ENCODE measurements at places on chromosomes 3 and 15.
A peak's percentile ranks its signal among the peaks of the same experiment; 100 is the strongest.

DNA sequence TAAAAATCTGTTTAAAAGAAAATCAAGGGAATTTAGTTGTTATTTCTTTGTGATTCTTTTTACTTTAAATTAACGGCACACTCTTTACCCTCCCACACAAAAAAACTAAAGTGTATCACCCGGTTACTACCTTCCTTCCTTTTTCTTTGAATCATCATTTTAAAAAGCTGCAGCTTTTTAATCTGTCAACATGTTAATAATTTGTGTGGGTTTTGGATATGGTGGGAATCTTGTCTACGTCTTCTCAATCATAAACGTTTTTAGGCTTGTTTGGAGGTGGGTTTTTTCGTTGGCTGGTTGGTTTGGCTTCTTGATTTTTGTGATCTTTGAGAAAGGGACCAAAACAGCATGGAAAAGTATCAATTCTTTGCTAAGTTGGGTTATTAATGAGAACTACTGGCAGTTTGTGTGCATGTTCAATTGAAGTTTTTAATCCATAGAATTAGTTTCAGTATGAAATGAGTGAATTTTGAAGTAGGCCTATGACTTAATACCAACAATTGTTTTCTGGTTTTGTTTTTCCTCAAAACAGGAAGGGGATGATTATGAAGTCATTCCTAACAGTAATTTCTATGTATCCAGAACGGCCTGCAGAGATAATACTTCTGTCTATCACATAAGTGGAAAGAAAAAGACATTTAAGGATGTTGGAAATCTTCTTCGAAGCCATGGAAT is 4.5 kb downstream of the SMC4 start:
- no peak for DNase-seq

GRCh38 chr15:63763476-63764123 is 70.1 kb downstream of the HERC1 start:
- DNase-seq: no peak

GRCh38 chr3:141105828-141106628 is 54.9 kb downstream of the SPSB4 start:
- no peak for DNase-seq

DNA sequence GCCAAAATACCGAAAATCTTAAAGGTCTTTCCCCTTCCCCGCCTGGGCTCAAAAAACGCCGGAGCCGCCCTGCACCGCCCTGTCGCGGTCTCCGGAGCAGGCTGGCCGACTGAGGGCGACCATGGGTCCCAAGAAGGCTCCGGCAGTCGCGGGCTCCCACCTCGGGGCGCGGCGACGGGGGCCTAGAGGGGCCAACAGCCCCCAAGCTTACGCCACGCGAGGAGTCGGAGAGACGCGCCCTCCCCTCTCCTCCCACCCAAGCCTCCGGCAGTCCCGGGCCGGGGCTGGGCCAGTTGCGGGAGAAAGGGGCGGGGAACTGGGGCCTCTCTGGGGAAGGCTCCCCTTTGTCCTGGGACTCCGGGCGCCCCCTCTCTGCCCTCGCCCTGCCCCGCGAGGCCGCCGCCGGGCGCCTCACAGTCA is 69.2 kb downstream of the GOLGA8B start:
- DNase-seq: peak; percentile 76

GRCh38 chr3:64291956-64292355 is 66.7 kb upstream of the PRICKLE2 start:
- DNase-seq: no peak

DNA sequence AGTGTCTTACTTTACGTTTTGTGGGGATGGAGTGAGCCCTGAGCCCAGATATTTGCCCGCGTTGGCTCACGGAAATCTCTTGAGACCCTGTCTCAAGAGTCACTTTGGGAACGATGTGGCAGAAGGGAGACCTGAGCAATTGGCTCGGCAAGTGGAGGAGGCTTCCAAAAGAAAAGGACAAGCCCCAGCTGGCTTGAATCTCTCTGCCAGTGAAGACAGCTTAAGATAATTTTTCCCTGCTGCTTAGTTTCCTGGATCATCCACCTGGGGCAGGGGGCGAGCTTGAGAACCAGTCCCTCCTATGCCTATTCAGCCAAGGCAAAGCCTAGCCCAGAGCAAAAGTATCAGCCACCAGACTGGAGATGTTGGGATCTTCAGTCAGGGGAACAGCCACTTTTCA is 708 bp downstream of the SEC22A start:
- DNase-seq: no peak

DNA sequence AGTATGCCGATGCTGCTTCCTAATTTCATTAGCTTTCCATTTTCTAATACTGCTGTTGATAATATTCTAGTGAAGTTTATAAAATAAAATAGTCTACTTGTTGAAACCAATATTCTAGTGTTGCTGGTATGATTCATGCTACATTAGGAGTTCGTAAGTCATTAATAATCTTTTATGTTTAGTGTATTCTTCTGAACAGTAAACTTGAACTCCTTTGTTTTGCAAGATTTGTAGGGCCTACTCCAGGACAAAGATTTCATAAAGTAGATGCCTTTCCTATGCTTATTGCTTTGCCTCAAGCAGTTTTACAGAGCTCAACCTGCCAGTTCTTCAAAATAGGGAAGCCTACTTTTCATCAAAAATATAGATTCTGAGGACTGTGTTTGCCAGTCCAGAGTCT is 111.5 kb downstream of the RSRC1 start:
- no peak for DNase-seq

GRCh38 chr3:139117883-139118760 is 73.4 kb upstream of the PRR23C start:
- DNase-seq: peak; percentile 34

- no peak for DNase-seq
Observed at GRCh38 chr3:107627962-107628542, 105.3 kb downstream of the BBX start.

DNA sequence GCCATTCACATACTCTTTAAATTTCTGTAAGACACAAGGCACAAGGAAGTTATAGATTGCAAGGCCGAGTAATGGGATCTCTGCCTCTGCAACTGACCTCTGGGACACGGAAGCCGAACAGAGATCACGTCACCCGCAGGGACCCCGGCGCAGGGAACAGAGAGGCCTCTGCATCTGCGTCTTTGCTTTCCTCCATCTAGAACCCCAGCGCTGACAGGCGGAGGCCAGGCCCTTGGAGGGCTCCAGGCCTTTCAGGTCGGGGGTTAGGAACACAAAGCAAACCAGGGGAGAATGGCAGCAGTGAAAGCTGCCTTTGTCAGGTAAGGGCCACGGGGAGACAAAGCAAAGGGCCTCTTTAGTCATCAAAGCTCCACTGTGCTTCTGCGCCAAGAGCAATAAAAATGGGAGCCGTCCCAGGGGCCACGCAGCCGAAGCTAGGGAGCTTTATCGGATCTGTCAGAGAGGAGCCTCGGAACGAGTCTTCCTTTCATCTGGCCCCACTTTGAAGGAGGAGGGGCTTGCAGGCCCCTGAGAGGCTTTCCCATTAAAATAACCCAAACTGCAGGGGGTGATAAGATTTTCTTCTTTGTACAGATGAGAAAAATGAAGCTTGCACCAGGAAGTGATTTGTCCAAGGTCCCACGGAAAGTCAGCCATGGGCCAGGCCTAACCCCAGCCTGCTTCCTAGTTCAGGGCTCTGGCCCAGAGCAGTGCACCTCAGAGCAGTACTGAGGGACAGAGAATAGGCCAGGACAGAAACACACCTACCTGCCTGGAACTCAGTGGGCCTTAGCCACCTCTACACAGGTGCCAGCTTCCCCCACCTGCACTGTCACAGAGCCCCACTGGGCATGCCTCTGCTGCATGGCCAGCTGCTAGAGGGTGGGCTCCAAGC is 84.4 kb upstream of the RAD18 start:
- no peak for DNase-seq

- no peak for DNase-seq
Observed at GRCh38 chr15:61654002-61654740, 406.1 kb downstream of the VPS13C start.

GRCh38 chr3:159854500-159855124 is 134.0 kb upstream of the IL12A start:
- DNase-seq: no peak

GRCh38 chr3:105365391-105366325 is 1.1 kb upstream of the ALCAM start:
- no peak for DNase-seq

DNA sequence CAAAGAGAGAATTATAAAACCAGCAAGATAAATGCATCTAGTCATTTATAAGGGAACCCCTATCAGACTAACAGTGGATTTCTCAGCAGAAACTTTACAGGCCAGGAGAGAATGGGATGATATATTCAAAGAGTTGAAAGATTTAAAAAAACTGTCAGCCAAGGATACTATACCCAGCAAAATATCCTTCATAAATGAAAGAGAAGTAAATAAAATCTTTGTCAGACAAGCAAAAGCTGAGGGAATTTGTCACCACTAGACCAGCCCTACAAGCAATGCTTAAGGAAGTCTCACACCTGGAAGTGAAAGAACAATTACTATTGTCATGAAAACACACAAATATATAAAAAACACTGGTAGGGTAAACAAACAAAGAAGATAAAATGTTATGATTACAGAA is 113.4 kb upstream of the FAM3D start:
- DNase-seq: no peak

GRCh38 chr15:37217567-37217966 is 117.2 kb upstream of the MEIS2 start:
- no peak for DNase-seq

GRCh38 chr15:95292785-95293450 is 1037.6 kb upstream of the NR2F2 start:
- DNase-seq: no peak

- DNase-seq: no peak
Observed at GRCh38 chr3:129256270-129256669, 6.9 kb downstream of the COPG1 start.

DNA sequence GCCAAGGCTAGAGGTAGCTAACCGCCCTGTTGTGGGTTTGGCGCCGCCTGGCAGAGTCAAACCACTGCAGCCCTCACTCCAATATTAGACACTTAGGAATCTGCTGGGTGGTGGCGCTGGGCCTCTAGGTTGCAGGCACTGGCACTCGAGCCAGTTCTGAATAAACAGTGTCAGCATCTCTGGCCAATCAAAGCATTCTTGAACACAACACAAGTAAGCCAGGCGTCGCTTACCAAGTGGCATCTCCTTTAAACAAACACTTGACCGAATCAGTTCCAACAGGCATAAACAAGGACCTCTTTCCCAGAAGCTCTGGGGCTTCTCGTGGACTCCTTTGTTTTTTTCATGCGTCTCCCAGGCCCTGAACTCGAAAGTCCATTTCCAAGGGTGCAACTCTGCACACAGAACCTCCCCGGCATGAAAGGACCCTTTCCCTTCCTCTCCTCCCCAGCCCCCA is 82.3 kb downstream of the LRIG1 start:
- no peak for DNase-seq

GRCh38 chr15:83569341-83569740 is 84.6 kb upstream of the ADAMTSL3 start:
- DNase-seq: no peak

DNA sequence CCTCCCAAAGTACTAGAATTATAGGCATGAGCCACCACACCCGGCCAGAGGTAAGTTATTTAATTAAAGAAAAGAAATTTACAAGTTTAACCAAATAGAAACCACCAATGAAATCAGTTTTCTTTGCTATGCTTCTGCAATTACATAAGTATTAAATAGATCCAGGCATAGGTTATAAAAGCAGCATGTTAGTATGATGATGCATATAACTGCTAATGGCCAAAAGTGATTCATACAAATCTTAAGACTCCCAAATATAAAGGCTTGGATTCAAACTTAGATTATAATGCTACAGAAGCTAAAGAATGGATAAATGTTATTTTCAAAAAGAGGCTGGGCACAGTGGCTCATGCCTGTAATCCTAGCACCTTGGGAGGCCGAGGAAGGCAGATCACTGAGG is 32.8 kb upstream of the HDC start:
- DNase-seq: no peak

- no peak for DNase-seq
Observed at GRCh38 chr3:170432416-170432815, 13.7 kb downstream of the CLDN11 start.

DNA sequence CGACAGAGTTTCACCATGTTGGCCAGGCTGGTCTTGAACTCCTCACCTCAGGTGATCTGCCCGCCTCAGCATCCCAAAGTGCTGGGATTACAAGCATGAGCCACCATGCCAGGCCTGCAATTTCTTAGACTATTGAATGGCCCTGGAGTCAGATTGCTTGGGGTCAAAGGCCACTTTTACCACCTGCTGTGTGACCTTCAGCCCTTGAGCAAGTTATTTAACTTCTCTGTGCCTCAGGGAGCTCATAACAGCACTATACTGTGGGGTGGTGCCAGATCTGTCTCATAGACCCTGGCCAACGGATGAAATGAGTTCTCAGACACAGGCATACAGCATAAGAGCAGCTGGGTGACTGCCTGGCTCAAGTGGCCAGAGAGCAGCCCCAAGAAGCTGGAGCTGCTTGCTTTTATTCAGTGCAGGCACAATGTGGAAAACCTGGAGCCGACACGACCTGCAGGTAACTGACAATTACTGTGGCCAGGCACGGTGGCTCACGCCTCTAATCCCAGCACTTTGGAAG is 44.9 kb upstream of the FURIN start:
- DNase-seq: no peak

- DNase-seq: no peak
Observed at GRCh38 chr3:42934910-42935309, 29.0 kb downstream of the ZNF662 start.

DNA sequence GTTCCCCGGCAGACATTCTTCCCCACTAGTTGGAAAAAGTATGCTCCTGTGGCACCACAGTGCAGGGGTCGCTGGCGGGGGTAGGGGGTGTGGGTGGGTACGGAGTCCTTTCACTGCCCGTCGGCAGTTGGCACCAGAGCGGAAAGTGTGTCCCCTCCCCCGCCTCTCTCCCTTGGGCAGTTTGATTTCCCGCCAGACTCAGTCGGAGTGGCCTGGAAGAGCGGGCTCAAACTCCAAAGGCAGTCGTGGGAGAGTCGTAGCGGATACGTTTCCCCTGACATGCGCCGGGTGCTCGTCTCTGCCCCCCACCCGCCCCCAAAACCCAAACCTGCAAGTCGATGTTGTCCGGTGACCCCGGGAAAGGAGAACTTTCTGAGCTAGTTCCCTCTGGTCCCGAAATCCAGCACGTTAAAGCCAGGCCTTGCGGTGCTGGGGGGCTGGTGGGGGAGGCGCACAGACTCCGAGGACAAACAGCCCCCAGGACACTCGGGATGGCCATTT is 4.4 kb upstream of the FOXB1 start:
- no peak for DNase-seq

GRCh38 chr3:171687581-171687980 is 122.7 kb downstream of the PLD1 start:
- no peak for DNase-seq

DNA sequence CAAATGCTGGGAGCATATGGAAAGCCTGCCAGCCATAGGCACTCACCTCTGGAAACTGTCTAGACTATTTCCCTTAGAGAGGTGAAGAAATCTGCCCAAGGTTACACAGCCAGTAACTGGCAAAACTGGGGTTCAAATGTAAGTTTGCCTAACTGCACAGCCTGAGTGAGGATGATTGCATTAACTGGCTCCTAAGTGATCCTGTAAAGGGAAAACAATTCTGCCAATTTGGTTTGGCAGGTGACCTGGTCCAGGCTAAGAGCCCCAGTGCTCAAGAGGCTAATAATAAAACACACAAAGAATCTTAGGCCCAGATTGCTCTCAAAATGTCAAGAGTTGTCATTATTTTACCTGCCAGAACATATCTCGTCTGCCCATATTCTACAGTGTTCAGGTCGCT is 43.9 kb upstream of the SPRED1 start:
- DNase-seq: no peak

Measured in H1 (cell line).